ENCODE measurements at places on chromosomes 1 and 21. TPM values are rescaled to one million over a fixed set of nuclear protein-coding genes. Genes with fewer than 3 reads are reported as not detected.

DNA sequence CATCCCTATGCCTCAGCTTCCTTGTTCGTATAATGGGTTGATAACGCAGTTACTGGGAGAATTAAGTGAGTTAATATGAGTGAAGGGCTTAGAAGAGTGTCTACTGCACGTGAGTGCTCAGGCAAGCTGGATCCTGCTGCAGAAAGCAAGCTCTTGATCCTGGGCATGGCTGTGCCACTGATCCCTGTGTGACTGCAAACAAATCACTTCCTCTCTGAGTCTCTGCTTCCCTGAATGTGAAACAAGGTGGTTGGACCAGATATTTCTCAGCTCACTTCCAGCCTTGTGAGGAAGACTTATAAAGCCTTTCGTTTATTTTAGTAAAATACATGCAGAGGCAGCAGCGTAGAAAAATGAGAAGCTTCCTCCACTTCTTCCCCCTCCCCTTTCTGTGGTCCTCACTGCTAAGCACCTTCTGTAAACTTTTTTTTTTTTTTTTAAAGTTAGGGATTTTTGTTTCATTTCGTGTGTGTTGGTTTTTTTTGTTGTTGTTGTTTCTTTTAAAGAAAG, 13.8 kb downstream of the PSEN2 start:
- no peak for DNase-seq

DNA sequence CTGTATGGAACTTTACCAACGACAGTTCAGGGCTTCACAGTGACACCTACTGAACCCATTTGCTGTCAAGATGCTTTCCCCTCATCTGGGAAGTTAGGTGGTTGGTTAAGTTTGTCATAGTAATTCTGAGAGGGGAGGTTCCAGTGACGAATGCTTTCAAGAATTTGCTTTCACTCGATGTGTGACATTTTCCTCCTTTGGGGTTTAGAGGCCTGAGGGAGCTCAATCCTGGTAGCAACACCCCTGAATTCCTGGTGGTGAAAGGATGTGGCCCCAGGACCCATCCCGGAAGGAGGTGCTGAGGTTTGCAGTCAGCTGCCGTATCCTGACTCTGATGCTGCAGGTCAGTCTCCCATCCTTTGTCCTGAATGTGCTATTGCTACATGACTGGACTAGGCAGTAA, 2.8 kb downstream of the PIGV start:
- peak; percentile 19 for DNase-seq

- DNase-seq: peak; percentile 76
Measured at GRCh38 chr1:220817907-220818306, 31.2 kb downstream of the MTARC1 start.

DNA sequence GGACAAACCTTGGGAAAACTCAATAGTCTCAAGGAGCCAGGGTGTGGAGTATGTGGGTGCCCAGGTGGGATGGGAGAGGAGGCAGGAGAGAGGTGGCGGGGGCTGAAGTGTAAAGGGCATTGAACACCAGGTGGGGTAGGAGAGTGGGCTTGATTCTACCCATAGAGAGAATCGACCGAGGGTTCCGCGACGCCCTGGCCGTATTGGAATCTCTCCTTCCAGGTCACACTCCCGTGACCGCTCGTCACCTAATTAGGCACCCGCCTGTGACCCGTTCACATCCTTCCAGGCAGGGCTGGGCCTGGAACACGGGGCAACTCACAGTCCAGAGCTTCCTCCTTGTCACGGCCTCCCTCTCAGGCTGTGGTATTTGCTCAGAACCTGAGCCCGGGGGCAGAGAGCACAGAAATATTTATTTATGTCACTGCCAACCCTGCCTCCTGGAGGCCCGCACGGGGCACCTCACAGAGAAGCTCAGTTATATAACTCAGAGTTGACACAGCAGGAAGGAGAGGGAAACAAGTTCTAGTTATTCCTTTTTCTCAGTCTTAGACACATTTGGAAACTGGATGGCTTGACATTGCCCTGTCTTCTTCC, 12.0 kb downstream of the NCMAP start:
- peak; percentile 69 for DNase-seq

GRCh38 chr1:6427441-6428390, 3.1 kb downstream of the ESPN start:
- no peak for DNase-seq

Gene MYOG
- total RNA-seq: not detected

Gene TGFBR3
- total RNA-seq: 4.5 TPM

All from RPMI7951 (cell line).